Fibroblast of lung (primary cell): ENCODE measurements at places on chromosomes 6 and 20. TPM values are rescaled to one million over a fixed set of nuclear protein-coding genes. Genes with fewer than 3 reads are reported as not detected.
A peak's percentile ranks its signal among the peaks of the same experiment; 100 is the strongest.

POPDC3 gene
- total RNA-seq: 6.7 and 14.2 TPM in 2 replicates

PRDM1 gene
- 2.3 and 5.4 TPM in 2 replicates for total RNA-seq

- DNase-seq: peak; percentile 67
These were observed 81.8 kb downstream of the JAG1 start for GRCh38 chr20:10591946-10592521.

RSPH4A gene
- under 0.01 and 0.17 TPM in 2 replicates for total RNA-seq

MYLK2 gene
- total RNA-seq: under 0.01 TPM in 1 of 2 replicates, not detected in the other
